ENCODE measurements at places on chromosomes 7 and 10. TPM values are rescaled to one million over a fixed set of nuclear protein-coding genes. Genes with fewer than 3 reads are reported as not detected.
A peak's percentile ranks its signal among the peaks of the same experiment; 100 is the strongest.

- peaks cover 22% of the 10 kb centered on the region for H3K4me1 ChIP-seq
- no peak overlapping the region for H3K4me3 ChIP-seq
- no peak overlapping the region for H3K27ac ChIP-seq
- no peaks in the 10 kb centered on the region for H3K36me3 ChIP-seq
Measured at GRCh38 chr10:100655760-100656421, 89.5 kb upstream of the PAX2 start.

GRCh38 chr7:142670511-142670910 lies 78.8 kb upstream of the PRSS1 start:
- DNase-seq: no peak
- no peaks in the 10 kb centered on the region for H3K27me3 ChIP-seq

- no peaks in the 10 kb centered on the region for H3K36me3 ChIP-seq
- no peak overlapping the region for H3K4me3 ChIP-seq
- H3K27me3 ChIP-seq: no peaks in the 10 kb centered on the region
- DNase-seq: no peak
Measured at GRCh38 chr7:139661043-139661440, 116.8 kb downstream of the HIPK2 start.

- no peaks in the 10 kb centered on the region for H3K36me3 ChIP-seq
- H3K4me1 ChIP-seq: no peaks in the 10 kb centered on the region
Measured at GRCh38 chr7:146660839-146661238, 544.2 kb downstream of the CNTNAP2 start.

- no peak overlapping the region for H3K27ac ChIP-seq
- no peak overlapping the region for H3K4me3 ChIP-seq
- H3K27me3 ChIP-seq: peaks cover 58% of the 10 kb centered on the region
Measured at GRCh38 chr10:132786884-132787494, 1.0 kb upstream of the NKX6-2 start.

DNA sequence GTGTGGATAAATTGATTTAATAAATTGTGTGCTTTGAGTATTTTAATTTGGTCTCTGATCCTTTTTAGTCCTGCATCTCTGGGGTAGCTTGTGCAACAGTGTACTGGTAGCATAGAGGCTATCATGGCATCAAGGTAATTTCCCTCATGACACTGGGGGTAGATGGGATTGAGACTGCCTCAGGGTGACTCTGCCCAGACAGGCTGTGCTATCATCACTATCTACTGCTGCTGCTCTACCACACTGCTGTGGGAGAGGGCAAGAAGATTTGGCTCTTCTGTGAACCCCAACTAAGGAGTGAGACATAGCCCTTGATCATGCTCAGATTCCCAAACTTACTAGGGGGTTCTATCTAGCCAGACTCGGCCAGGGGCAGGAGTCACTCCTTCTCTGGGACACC lies 43.6 kb upstream of the JAZF1 start:
- H3K4me1 ChIP-seq: no peaks in the 10 kb centered on the region
- H3K27ac ChIP-seq: no peak overlapping the region
- H3K4me3 ChIP-seq: no peak overlapping the region
- H3K36me3 ChIP-seq: no peaks in the 10 kb centered on the region

- DNase-seq: no peak
- peak overlapping the region; percentile 33 for H3K4me3 ChIP-seq
- H3K27ac ChIP-seq: no peak overlapping the region
- peaks cover 16% of the 10 kb centered on the region for H3K27me3 ChIP-seq
Measured at GRCh38 chr10:44384601-44385025, 284 bp downstream of the CXCL12 start.

DNA sequence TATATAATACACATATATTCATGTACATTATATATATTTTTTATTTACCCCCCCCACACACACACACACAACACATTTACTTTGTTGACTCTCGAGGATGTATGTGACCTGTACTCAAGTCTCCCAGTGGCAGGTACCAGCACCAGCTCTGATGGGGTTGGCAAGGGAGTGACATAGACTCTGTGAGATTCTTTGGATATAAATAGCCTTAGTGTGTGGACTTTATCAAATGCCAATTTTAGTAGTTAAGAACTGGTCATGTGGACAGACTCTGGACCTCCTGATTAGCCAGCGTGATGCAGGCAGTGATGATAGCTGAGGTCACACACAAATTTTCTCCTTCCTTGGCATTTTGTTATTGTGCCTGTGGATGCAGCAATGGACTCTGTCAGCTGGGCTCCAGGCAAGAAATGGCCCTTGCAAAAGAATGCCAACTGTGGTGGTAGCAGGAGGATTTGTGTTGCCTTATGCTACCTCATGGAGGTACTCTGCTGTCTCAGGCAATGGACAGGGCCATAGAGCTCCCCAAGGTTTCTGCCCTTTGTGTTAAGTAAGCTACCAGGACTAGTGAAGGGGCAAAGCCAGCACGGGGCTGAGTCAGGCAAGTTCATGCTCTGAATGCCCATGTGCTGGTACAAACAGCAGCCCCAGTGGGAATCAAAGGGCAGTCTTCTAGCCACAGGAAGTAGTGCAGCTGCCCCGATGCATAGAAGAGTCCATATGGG lies 224.6 kb upstream of the ZWINT start:
- no peak overlapping the region for H3K27ac ChIP-seq
- H3K27me3 ChIP-seq: no peaks in the 10 kb centered on the region
- H3K4me1 ChIP-seq: no peaks in the 10 kb centered on the region

DNA sequence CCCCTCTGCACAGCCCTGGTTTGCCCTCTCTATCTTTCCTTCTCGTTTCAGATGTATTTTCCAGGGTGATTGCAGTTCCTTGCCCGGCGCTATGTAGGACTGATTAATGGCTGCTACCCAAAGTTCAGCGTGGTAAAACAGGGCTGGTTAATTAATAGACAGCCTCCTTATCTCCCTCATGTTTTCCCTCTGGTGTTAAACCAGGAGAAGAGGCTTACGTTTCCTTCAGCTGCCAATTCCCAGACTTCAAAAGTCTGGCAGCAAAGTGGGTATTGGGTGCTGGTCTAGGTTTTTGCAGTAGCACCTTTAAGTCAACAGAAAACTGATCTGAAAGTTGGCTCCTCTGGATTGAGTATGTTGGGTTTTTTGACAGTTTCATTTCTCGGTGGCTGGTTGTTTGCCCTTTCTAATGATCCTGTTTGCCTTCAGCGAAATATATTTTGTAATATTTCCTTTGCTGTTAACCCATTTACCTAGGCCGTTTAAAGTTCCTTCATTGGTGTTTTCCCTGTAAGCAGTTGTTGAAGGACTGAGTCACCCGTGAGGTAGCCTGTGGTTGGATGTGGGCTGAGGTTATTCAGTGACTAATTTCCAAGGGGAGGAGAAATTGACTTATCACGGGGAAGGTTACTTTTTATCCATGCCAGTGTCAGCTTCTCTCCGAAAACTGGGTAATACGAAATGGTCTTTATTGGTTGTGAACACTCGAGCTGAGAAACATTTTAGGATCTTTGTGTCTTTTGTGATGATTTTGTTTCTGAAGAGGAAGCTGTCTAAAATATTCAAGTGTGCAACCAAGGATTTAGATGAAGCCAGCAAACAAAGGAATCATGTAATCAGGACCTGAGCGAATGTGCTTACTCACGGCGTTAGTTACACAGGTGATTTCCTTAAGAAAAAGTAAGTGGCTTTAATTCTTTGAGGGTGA lies 257.2 kb downstream of the KIAA1217 start:
- no peaks in the 10 kb centered on the region for H3K36me3 ChIP-seq
- DNase-seq: peak; percentile 76
- peak overlapping the region; percentile 75 for H3K27ac ChIP-seq
- peak overlapping the region; percentile 33 for H3K4me3 ChIP-seq
- no peaks in the 10 kb centered on the region for H3K27me3 ChIP-seq

DNA sequence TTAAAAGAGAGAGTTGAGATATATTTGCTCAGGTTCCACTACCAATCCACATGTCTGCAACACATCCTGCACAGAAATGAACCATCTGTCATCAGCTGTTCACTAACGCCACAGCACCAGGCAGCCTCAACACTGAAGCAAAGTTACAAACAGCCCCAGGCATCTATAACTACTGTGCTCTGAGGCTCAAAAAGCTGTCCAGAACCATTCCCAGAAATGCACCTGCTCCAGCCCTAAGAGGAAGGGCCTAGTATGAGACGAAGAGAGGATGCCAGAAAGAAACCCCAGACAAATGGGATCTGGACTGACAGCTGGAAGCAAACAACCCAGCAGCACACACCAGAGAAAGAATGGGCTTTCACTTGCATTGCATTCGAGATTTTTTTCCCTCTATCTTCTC lies 159.3 kb downstream of the ELMO1 start:
- no peak for DNase-seq
- H3K4me3 ChIP-seq: no peak overlapping the region
- H3K27me3 ChIP-seq: no peaks in the 10 kb centered on the region
- H3K36me3 ChIP-seq: no peaks in the 10 kb centered on the region
- H3K4me1 ChIP-seq: no peaks in the 10 kb centered on the region

DNA sequence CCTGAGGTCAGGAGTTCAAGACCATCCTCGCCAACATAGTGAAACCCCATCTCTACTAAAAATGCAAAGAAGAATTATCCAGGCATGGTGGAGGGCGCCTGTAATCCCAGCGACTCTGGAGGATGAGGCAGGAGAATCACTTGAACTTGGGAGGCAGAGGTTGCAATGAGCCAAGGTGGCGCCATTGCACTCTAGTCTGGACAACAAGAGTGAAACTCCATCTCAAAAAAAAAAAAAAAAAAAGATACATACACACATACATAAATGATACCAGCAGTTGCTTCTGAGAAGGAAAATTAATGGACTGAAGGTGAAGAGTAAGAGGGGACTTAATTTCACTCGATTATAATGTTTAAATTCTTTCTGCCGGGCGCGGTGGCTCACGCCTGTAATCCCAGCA lies 40.2 kb upstream of the PAX2 start:
- peaks cover 31% of the 10 kb centered on the region for H3K27me3 ChIP-seq
- no peak overlapping the region for H3K4me3 ChIP-seq
- H3K4me1 ChIP-seq: peaks cover 3% of the 10 kb centered on the region
- no peak for DNase-seq
- H3K27ac ChIP-seq: no peak overlapping the region

GRCh38 chr10:15084502-15084922 lies 4.1 kb downstream of the ACBD7 start:
- peaks cover 4% of the 10 kb centered on the region for H3K4me1 ChIP-seq
- DNase-seq: peak; percentile 88
- H3K36me3 ChIP-seq: no peaks in the 10 kb centered on the region
- H3K27me3 ChIP-seq: no peaks in the 10 kb centered on the region
- peak overlapping the region; percentile 68 for H3K27ac ChIP-seq
- peak overlapping the region; percentile 18 for H3K4me3 ChIP-seq

- DNase-seq: no peak
- H3K27me3 ChIP-seq: no peaks in the 10 kb centered on the region
- H3K4me3 ChIP-seq: no peak overlapping the region
- no peak overlapping the region for H3K27ac ChIP-seq
- no peaks in the 10 kb centered on the region for H3K36me3 ChIP-seq
Measured at GRCh38 chr7:149783386-149784250, 10.2 kb upstream of the ZNF467 start.

- H3K27ac ChIP-seq: no peak overlapping the region
- H3K4me1 ChIP-seq: no peaks in the 10 kb centered on the region
- no peak for DNase-seq
- H3K4me3 ChIP-seq: no peak overlapping the region
Measured at GRCh38 chr7:159094023-159094740, 50.5 kb downstream of the VIPR2 start.

GRCh38 chr10:132912713-132913558 lies 29.4 kb downstream of the CFAP46 start:
- no peak for DNase-seq
- H3K4me3 ChIP-seq: no peak overlapping the region
- no peaks in the 10 kb centered on the region for H3K36me3 ChIP-seq
- H3K4me1 ChIP-seq: no peaks in the 10 kb centered on the region
- H3K27ac ChIP-seq: no peak overlapping the region
- H3K27me3 ChIP-seq: no peaks in the 10 kb centered on the region

DNA sequence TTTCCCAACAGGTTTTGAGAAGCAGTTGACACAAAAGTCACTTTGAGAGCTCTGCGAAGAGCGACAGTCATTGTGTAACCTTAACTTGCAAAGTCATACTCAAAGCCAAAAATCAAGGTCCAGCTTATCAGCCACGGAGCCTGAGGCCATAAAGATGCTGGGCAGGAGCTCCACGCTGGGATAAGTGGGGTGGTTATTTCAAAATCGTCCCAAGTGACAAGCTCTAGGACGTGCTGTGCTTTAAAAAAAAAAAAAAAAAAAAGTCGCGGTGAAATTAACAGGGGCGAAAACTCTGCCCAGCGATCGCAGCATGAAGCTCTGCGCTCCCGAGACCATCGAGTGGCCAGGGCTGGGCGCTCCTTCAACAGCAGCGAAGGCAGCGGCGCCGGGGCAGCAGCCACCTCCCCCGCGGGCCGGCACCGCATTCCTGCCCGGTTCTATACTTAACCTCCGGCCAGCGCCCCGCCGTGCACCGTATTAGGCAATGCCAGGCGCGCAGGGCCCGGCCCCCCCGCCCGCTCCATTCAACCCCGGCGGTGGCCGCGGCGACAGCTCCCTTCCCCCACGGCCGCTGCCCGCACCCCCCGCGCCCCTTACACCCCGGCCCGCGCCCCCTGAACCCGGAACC lies 657 bp downstream of the HACD1 start:
- H3K27me3 ChIP-seq: no peaks in the 10 kb centered on the region
- H3K36me3 ChIP-seq: no peaks in the 10 kb centered on the region
- H3K27ac ChIP-seq: peak overlapping the region; percentile 86
- H3K4me3 ChIP-seq: peak overlapping the region; percentile 86
- H3K4me1 ChIP-seq: peaks cover 9% of the 10 kb centered on the region

DNA sequence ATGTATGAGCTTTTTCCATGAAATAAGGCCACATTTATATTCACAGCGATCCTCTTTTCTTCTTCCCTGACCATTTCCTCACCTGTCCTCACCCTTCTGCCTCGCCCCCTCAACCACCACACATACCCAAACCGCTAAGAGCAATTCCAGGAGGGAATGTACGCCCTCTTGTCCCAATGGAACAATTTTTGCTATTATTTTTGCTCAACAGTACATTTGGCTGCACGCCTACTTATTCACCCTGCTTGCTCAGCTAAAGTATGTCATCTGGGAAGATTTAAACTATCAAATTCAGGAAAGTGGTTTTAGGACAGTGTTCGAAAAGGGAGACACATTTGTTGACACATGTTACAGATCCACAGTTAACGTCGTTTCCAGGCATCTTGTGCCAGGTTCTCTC lies 252.7 kb downstream of the NEBL start:
- no peaks in the 10 kb centered on the region for H3K36me3 ChIP-seq
- no peaks in the 10 kb centered on the region for H3K27me3 ChIP-seq
- no peak for DNase-seq

Gene EPO
- not detected for total RNA-seq

Gene PNLIPRP2
- total RNA-seq: not detected

Gene TMEM236
- total RNA-seq: 2.8 TPM

Gene TLX1
- not detected for total RNA-seq

Gene ANKRD7
- 1.9 TPM for total RNA-seq

Gene HHEX
- 26.5 TPM for total RNA-seq

Gene CFAP70
- 2.5 TPM for total RNA-seq

Gene ASB13
- total RNA-seq: 43.1 TPM

Gene LRRC18
- total RNA-seq: not detected

Gene LRWD1
- 24.3 TPM for total RNA-seq
